ENCODE measurements at places on chromosomes 1 and 21.

DNA sequence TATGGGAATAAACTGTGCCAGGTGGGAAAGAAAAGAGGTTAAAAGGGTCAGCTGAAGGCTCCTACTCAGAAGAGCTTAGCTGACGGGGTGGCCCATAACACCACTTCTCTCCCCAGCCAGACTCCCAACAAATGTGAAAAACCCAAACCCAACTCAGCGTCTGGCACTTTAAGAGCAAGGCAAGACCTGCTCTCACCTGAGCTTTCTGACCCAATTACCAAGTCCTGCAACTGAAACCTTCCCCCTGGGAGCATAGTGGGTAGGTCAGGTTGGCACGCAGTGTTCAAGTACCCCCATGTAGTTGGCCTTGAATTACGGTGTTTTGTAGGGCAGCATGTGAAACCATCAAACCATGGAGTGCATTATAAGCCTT lies 3.2 kb downstream of the IRF6 start:
- DNase-seq = no peak

GRCh38 chr1:244980605-244981004 lies 116.3 kb upstream of the HNRNPU start:
- DNase-seq = no peak

- no peak for DNase-seq
Measured at GRCh38 chr1:56644064-56644918, 823 bp upstream of the PRKAA2 start.

GRCh38 chr1:217620814-217621213 lies 10.1 kb downstream of the GPATCH2 start:
- no peak for DNase-seq

DNA sequence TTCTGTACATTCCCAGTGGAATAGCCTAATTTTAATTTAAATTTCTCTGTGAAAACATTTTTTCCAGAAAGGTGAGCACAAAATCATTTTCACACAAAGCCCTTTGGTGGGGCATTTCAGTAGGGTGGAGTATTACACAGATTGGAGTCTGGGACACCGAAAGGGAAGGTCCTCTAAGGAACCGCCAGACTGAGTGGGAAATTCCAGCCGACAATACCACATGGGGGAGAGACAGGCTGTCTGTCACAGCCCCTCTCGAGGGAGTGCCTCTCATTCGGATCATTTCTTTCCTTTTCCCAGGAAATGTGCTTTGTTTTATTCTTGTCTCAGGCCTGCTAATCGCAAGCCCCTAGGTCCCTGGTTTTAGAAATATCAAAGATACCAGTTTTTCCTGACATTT lies 150.6 kb upstream of the HOOK1 start:
- no peak for DNase-seq

DNA sequence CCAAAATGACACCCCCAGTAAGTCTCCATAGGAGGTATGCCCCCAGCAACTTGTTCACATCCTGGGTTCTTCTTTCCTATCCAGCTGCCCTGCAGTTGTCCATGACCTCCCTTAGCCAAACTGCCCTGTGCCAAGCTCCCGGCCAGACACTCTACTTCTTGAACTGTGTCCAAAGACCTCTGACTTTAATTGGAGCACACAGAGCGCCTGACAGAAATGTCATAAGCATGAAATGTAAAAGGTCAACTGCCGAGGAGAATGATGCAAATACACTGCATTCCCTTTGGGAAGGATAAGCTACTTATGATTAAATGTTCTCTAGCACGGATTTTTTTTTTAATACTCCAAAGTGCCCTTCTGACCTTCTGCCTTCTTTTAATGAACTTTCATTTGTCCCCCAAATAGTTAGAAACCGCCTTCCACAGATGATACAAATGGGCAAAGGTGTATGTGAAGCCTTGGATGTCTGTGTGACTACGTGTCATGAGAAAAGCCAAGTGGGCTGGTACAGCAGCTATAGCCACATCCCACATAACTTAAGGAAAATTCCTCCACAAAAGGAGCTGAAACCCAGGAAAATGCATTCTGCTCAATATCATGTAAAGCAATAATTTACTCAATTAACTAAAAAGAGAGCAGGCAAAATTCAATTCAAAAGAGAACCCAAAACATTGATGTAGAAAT lies 26.8 kb downstream of the PALMD start:
- no peak for DNase-seq

GRCh38 chr1:55815745-55816455 lies 600.7 kb upstream of the USP24 start:
- no peak for DNase-seq

DNA sequence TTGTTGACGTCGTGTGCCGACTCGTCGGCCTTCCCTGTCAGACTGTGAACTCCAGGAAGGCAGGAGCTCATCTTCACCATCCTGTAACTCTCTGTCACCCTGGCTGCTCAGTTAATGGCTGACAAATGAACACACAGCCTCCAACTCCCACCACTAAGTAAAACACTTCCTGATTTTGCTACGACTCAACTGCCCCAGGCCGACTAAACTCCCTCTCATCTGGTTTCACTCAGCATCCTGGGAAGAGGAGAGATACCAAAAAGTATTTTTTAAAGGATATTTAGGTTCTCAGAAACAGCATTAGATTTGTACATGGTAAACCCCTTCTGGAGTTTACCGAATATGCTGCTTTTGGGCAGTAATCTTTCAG lies 18.2 kb upstream of the LHX4 start:
- DNase-seq = no peak

- no peak for DNase-seq
Measured at GRCh38 chr1:229363723-229364122, 20.9 kb upstream of the CCSAP start.

- DNase-seq = no peak
Measured at GRCh38 chr1:43431676-43432075, 22.1 kb downstream of the HYI start.

- no peak for DNase-seq
Measured at GRCh38 chr1:20278692-20279130, 12.0 kb upstream of the VWA5B1 start.

DNA sequence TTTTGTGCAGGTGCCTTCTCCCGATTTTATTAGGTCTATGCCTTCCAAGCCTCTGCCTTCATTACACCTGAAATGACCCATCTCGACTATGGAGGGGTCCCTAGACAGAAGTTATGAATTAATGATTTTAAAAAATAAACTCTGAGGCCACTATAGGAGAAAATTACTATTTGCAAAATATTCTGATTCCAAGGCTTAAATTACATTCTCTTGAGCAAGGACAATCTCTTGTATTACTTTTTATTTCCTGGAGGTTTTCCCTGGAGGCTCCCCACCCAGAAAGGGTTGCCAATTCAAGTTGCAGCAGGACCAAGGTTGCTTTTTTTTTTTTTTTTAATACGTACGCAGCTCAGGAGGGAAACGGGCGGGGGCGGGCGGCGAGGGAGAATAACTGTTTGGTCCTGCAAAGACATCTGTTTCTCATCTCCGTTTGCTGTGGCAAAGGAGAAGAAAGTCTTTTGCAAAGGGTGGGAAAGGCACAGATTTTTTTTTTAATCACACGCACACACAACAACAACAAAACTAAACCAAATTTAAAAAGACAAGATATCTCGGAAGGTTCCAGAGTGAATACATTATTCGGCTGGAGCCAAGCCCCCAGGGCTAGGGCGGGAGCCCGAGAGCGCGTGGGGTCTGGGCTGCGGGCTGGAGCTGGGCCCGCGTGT lies 618 bp upstream of the SERTAD4 start:
- no peak for DNase-seq

- DNase-seq = no peak
Measured at GRCh38 chr1:236870721-236871120, 75.6 kb downstream of the MTR start.

DNA sequence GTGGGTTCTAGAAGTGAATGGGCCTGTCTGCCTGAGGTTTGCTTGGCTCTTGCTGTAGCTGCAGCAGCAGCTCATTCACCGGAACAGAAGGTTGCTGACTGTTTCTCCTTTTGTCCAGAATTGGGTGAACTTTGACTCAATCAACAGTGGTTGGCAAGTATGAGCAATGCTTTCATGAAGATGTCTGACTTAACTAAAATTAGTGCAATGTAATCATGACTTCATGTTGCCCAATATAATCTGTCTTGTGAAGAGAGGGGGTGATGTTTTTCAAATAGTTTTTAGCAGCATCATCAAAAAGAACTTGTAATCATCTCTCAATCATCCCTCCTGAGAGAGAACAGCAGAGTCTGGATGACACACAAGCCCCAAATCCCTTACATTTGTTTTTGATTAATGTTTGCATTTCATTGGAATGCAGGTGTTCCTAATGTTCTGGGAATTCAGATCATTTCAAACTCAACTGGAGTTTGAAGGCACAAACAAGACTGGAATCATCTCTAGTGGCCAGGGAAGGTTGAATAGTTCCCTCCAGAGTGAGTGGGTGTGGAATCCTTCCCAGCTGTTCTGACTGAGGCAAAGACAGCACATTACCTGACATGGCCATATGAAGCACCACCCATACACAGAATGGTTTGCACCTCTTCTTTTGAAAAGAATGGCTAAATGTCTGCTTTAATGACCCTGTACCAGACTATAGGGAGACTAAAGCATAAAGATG lies 82.9 kb downstream of the HLX start:
- peak; percentile 62 for DNase-seq

DNA sequence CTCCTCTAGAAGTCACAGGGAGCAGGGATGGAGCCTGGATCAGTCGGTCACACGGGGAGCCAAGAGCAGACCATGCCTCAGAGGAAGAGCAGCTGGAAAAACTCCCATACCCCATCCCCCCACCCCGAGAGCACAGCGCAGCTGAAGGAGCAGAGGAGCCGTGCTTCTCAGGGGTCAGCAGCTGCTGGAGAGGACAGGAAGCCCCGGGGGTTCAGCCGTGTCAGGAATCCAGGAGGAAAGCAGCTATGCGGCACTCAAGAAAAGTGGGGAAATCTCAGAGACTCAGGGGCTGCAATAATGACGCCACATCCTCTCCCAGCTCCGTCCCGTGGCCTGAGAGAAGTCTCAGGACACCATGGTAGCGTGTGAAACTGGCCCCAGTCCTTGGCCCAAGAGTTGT lies 102.3 kb downstream of the NPHP4 start:
- DNase-seq = no peak

DNA sequence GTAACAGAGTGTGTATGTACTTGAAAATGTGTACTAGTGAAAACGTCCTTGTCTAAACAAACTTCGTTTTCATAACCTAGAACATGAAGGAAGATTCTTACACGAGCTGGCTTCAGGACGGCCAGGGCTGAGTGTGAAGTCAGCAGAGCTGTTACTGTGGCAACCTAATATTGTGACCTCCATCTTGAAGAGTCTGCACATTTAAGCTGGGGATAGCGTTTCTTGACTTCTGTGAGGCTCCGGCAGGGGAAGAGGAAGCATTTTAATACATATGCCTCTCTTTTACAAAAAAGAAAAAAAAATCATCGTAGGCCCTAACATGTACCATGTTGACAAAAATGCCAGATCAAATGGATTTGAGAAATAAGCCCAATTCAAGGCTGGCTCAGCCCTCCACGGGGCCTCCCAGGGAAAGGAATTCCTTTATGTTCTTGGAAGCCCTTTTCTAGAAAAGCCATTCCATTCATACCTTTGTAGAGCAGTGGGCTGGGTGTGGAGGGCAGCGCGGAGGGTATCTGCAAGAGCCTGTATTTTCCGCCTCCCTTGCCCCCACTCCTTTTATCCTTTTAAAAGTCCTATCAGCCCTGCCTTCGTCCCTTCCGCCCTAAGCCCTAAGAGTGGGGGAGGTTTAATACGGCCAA lies 51.1 kb downstream of the SIM2 start:
- no peak for DNase-seq

- DNase-seq = no peak
Measured at GRCh38 chr1:5939271-5940170, 52.7 kb downstream of the NPHP4 start.
